GM12878 (cell line): ENCODE measurements at places on chromosomes 5 and 9.

DNA sequence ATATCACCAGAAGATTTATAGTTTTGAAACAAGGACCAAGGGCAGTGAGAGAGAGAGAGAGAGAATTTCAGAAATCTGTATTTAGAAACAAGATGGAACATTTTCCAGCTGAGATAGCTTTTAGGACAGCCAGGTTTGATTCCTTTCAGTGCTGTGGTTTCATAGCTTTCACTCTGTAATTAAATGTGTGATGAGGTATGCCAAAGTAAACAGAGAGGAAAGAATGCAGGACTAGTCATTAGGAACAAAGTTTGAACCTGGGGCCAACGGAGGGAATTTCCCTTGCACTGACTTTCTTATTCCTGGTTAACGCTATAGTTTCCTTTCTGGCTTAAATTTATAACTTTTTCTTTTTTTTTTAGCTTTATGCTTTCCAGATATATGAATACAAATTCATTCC, 10.0 kb upstream of the CCL28 start:
- H3K4me3 ChIP-seq = no peak overlapping the region
- no peaks in the 10 kb centered on the region for H3K36me3 ChIP-seq
- DNase-seq = no peak
- H3K4me1 ChIP-seq = no peaks in the 10 kb centered on the region

GRCh38 chr5:157348049-157348400, 82.1 kb downstream of the CYFIP2 start:
- peaks cover 17% of the 10 kb centered on the region; the same call in 1 of the 2 replicates for H3K36me3 ChIP-seq
- no peak overlapping the region for H3K4me3 ChIP-seq
- H3K27me3 ChIP-seq = no peaks in the 10 kb centered on the region
- DNase-seq = no peak

DNA sequence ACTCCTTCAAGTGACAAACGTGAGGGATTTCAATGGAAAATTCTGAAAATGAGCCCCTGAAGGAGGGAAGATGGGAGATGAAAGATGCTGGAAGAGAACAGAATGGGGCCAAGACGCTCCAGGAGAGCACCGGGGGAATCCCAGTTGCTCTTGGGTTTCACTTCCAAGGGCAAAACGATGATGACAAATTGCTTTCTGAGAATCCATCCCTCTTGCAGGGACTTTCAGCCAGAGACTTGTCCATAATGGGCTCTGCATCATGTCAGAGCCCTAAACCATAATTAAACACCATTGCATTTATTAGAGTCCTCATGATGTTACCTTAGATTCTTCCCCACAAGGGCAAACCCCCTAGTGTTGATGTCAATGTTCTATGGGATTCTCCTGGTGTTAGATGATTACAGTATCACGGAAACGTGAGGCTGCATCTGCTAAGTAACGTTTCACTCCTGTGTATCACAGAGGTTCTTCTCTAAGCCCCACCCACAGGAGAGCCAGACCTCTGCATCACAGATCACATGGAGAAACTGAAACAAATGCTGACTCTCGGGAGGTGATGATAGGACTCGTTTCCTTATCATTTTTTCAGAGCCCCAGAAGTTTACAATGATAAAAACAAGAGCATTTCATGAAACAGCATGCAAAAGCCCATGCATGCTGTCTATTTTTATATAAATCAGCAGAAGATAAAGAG, 114.4 kb downstream of the TENT4A start:
- peaks cover 34% of the 10 kb centered on the region for H3K4me1 ChIP-seq
- DNase-seq = no peak
- H3K4me3 ChIP-seq = peak overlapping the region; percentile 19; the same call in 1 of the 2 replicates
- H3K27me3 ChIP-seq = no peaks in the 10 kb centered on the region
- H3K36me3 ChIP-seq = no peaks in the 10 kb centered on the region

- no peak for DNase-seq
- peak overlapping the region; percentile 76 for H3K27ac ChIP-seq
- H3K4me1 ChIP-seq = 0 out of 2 replicates have a peak, but pooled peaks cover 2% of the 10 kb centered on the region
- no peaks in the 10 kb centered on the region for H3K36me3 ChIP-seq
- H3K27me3 ChIP-seq = no peaks in the 10 kb centered on the region
These were observed 1.0 kb downstream of the CERT1 start for GRCh38 chr5:75510417-75510835.

GRCh38 chr5:20034717-20035116, 46.7 kb upstream of the CDH18 start:
- H3K27ac ChIP-seq = no peak overlapping the region
- no peaks in the 10 kb centered on the region for H3K4me1 ChIP-seq
- no peak overlapping the region for H3K4me3 ChIP-seq
- no peaks in the 10 kb centered on the region for H3K36me3 ChIP-seq
- H3K27me3 ChIP-seq = no peaks in the 10 kb centered on the region
- no peak for DNase-seq

GRCh38 chr9:128886211-128886891, 4.4 kb downstream of the LRRC8A start:
- H3K27me3 ChIP-seq = no peaks in the 10 kb centered on the region
- H3K4me1 ChIP-seq = no peaks in the 10 kb centered on the region
- no peak overlapping the region for H3K4me3 ChIP-seq
- peaks cover 6% of the 10 kb centered on the region; the same call in 1 of the 2 replicates for H3K36me3 ChIP-seq
